ENCODE measurements at places on chromosomes 2 and 18. TPM values are rescaled to one million over a fixed set of nuclear protein-coding genes. Genes with fewer than 3 reads are reported as not detected.
A peak's percentile ranks its signal among the peaks of the same experiment; 100 is the strongest.

The ARHGAP28 gene
- total RNA-seq, result 15.5 TPM

The TXNDC2 gene
- 0.63 TPM for total RNA-seq

DNA sequence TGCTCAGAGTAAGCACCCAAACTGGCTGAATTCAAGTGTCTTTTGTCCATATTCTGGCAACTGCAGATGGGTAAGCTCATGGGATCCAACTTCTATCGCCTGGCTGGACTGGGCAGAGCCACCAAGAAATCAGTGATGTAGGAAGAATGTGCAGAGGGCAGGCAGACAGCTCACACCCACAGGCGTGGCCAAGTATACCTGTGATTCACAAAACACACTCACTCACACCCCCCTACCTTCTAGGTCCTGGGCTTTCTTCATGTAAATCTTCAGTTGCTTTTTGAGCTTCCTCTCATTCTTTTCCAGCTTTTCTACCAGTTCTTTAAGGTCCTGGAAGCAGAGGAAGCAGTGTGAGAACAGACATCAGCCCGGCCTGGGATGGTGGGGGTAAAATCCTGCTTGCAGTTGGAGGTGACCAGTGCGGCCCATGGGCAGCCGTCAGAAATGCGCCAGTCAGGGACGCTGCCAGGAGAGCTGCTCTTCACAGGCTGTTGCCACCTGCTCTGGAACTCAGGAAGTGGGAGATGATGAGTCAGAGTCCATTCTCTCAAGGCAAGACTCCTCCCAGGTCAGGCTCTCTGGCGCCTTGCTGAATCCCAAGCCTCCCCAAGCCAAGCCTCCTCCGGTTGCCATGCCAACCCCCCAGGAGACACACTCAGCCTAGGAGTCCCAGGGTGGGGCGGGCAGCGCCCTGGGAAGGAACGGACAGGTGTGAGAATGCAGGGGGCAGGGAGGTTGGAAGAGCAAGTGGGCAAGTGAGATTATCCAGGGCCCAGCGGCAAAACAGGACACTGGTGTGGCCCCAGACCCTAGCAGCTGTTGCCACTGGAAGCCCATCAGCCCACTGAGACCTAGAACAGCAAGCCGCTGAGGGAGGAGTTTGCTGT is 36.2 kb upstream of the ACAA2 start:
- peak; percentile 99 for DNase-seq

GRCh38 chr2:97908208-97908676 is 87.5 kb downstream of the TMEM131 start:
- DNase-seq, result no peak

DNA sequence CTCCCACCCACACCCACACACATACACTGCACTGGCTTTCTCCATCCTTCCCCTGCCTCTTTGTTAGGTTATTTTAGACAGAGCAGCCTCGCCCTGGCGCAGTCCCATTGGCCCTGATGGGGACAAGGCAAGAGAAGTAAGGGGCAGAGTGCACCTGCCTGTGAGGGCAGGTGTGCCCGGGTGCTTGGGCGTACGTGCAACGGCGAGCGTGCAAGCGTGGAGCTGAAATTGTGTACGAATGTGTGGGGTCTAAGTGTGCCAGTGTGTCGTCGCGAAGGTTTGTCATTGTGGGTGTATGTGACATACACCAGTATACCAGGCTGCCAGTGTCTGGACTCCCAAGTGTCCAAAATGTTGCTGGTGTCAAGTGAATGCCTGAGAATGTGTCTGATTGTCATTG is 544 bp downstream of the LRATD1 start:
- DNase-seq, result no peak

GRCh38 chr2:19505-19904 is 26.8 kb downstream of the FAM110C start:
- DNase-seq, result no peak

DNA sequence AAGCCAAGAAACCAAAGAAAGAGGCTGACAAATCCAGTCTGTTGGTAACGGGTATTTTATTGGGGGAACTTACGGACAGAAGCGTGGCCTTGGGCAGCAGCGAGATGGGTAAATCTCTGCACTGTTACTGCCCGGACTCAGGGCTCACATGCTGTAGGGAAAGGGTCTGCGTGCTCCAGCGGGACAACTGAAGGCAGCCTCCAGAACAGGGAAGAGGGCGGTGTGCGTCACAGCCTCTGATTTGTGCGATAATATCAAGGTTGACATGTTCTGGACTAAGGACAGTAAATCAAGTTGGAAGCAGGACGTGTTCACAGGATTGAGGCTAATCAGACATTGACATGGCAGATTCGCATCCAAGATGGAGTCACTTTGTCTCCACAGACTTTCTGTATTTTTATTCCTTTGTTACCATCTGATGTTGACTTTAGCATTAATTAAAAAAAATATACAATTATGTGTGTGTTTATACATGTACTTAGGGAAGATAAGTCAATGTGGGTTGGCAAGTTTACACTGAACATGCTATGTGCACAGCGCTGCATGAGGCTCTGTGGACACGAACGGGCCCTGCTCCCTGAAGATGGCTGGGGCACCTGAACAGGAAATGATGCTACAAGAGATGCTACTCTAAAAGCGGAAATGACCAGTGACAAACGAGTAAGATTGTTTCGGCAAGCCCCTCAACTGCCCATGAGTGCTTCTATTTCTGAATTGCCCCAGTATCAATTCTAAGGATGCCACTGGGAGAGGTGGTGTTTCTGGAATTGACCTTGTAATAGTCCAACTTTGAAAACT is 22.6 kb upstream of the DCDC2C start:
- DNase-seq, result no peak

GRCh38 chr2:236908439-236909192 is 177.1 kb upstream of the COPS8 start:
- DNase-seq, result no peak

DNA sequence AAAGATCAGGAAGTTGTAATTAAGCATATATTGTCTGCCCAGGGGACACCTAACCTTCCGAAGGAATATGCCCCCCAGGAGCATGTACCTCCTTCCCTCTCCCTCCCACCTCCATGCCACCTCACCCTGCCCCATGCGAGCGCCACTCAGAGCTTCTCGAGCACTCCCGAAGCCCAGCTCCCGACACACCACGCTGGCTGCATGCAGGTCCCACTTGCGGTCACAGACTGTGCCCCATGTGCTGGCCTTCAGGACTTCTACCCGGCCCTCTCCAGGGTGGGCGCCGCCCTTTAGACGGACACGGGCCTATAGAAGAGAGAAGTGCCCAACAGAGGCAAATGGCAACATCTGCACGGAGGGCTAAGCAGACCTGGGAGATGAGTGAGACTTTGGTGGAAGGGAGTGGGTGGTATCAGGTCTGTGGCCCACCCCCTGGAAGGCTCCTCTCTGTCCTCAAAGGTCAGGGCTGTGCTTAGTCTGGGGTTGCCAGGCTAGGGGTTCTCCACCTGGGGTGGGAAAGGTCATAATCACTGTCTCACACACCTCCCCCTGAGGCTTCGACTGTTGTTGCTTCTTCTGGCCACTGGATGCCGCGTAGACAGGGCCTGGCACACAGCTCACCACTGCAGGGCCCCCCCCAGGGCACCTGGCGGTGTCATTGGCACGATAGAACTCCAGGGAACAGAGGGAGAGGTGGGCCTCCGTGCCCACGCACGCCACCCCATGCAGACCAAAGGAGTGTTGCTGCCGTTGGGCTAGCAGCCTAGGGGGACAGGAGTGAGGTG is 6.6 kb downstream of the HTRA2 start:
- DNase-seq, result no peak
